ENCODE measurements at places on chromosomes 6 and 20.
A peak's percentile ranks its signal among the peaks of the same experiment; 100 is the strongest.

GRCh38 chr6:77286541-77286940, 176.8 kb downstream of the HTR1B start:
- no peak for DNase-seq

- DNase-seq: peak; percentile 65
Observed at GRCh38 chr20:40896814-40897700, 131.6 kb upstream of the TOP1 start.

GRCh38 chr20:9508240-9508661, 6.1 kb upstream of the LAMP5 start:
- DNase-seq: no peak

- no peak for DNase-seq
Observed at GRCh38 chr6:139940741-139941729, 566.6 kb upstream of the CITED2 start.

- DNase-seq: no peak
Observed at GRCh38 chr20:33076662-33077372, 2.6 kb upstream of the BPIFB4 start.

DNA sequence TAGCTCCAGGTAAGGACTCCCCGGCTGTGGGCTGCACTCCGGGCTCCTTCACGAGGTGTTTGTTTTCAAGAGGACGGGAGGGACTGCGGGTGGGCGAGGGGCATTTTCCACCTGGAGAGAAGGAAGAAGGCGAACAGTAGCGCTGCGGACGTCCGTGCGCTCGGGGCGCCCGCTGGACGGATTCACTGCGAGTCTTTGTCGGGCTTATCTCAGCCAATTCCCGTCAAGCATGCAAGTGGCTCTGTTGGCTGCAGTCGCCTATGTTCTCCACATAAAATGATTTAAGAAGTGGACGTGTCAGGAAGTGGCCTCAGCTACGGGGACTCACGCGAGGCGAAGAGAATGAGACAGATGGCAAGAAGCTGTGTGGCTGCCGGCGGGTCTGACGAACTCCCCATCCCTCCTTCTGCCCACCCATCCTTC, 332 bp downstream of the GRIK2 start:
- peak; percentile 20 for DNase-seq

- no peak for DNase-seq
Observed at GRCh38 chr20:1123666-1124065, 5.3 kb downstream of the PSMF1 start.
